Stimulated activated CD4-positive, alpha-beta T cell treated with anti-CD3 and anti-CD28 coated beads, Interleukin-4, amount 100 ng/mL, for 1 hour (primary cell): ENCODE measurements at places on chromosomes 7 and 10.

GRCh38 chr7:83015916-83016315 lies 146.8 kb downstream of the PCLO start:
- DNase-seq = no peak

DNA sequence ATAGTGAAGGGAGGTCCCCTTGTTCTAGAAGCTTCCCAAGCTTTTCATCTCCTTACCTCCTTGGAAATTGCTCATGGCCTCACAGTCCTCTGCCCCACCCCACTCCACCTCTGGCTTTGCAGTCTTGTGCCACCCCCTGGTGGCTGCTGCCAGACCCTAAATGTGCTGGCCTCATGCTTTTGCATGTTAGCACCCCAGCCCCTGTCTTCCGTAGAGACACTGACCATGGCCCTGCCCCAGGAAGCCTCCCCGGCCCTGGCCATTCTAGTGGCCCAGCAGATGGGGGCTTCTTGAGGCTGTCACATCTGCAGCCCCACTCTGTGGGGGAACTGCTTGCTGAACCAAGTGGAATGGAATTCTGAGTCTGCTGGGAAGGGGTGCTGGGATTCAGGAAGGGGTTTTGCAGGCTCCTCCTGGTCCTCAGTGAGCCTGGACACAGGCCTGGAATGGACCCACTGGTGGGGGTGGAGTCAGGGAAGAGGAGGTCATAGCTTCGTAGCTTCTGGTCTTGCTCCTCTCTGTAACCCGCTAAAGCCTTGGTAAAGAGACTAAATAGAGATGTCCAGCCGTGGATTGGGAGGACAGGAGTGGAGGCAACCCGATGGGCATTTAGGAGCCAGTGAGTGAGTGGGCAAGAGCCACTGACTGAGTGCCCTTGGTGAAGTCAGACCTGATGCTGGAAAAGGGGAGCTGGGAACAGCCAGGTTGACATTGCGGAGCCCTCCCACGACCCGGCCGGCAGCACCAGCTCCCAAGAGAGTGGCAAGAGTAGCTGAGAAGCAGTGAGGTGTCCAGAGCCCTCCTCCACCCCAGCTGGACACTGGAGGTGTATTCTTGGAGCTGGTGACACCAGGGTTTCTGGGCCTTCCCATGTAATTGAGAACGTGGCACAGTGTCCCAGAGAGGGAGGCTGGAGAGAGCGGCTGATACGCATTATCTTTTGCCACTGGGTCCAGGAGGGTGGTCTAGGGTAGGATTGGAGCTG lies 20.9 kb downstream of the RAMP3 start:
- no peak for DNase-seq

- no peak for DNase-seq
These were observed 123.6 kb downstream of the CCSER2 start for GRCh38 chr10:84452003-84452402.

- DNase-seq = no peak
These were observed 183.7 kb upstream of the KLF14 start for GRCh38 chr7:130917669-130918128.

DNA sequence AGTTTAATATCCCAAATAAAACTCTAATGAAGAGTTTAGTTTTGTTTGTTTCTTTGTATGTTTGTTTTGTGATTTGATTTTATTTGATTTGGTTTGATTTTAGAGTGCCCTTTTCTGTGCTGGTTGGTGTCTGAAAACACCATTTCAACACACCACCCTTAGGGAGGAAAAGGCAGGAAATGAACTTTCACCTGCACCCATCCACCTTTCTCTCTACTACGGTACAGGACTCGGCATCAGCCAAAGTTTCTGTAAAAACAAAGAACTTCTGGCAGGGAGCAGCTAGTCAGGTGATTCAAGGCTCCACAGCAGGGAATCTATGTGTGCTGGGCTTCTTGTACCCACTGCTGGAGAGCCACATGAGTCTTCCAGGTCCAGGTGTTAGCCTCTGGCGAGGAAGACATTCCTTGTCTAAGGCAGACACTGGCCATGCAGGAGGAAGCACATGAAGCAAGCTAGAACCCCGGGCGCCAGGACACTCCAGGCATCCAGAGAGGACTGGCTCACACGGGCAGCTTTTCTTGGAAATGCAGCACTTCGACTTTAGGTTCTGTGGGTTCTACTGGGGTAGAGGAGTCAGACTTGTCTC lies 22.1 kb upstream of the STK17A start:
- no peak for DNase-seq

DNA sequence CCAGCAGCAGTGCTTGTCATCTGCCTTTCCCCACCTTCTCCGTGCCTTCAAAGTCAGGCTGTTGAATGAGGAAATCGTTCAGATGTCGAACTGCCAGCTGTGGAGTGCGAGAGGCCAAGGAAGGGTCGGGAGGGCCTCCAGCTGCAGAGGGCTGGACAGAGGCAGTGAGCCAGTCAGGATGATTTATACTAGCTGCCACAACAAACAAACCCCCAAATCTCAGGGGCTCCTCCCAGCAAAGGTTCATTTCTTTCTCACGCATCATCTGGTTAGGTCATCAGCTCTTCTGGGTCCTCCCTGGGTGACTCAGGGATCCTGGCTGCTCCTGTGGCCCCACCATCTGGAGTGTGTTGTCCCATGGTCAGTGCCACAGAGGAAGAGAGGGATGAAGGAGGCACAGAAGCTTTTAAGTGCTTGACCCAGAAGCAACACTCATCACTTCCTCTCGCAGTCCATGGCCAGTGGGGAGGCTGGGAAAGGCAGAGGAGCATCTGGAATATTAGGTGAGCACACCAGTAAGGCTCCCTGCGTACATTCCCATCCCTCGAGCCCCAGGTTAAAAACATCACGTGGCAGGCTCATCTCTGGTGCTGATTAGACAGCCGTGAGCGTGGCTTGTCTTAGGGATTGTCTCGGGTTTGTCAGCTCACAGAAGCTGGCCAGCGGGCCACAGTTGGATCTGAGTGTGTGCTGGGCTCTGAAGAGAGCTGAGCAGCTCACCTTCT lies 140.7 kb downstream of the RGS10 start:
- no peak for DNase-seq

GRCh38 chr7:117562759-117563158 lies 82.9 kb downstream of the CFTR start:
- no peak for DNase-seq

DNA sequence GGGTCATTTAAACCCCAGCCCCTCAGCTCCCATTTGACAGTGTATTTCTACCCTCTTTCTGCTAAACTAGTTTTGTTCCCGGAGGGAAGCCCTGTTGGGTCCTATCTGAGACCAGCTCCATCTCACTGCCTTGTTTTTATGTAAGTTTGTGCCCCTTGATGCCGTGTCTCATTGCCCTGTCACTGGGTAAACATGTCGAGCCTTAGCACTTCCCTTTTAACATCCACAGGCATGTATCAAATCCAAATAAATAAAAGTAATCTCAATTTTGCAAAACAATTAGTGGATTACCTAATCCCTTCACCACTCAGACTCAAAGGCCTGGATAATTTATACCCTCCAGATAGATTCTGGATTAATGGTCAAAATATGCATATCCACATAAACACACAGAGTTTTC lies 115.7 kb downstream of the CACNA2D1 start:
- DNase-seq = no peak

DNA sequence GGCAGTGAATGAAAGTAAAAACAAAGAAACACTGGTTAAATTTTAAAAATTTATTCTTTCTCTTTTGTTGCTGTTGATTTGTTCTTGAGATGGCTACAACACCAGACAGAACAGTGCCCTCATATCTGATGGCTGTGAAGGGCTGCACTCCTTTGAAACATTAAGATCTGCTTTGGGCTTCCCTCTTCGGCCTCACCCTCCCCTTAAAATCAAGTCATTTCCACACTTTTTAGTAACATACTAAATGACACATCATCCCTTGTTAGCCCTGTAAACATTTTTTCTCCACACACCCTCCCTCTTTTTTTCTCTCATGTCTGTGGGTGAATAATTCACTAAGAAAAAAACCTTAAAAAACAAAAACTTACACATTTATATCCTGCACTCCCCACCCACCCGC lies 16.4 kb downstream of the IRF5 start:
- no peak for DNase-seq

DNA sequence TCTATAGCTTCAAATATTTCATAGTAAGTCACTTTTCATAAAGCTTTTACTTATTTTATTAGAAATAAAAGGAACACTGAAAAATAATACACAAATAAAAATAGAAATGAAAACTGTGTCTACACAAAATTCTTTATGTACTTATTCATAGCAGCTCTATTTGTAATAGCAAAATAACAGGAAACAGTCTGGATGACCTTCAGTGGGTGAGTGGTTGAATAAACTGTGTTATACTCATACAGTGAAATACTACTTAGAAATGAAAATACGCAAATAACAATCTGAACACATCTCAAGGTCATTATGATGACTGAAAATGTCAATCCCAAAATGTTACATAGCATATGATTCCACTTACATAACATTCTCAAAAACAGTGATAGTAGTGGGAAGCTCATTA lies 138.7 kb upstream of the PCLO start:
- DNase-seq = no peak

GRCh38 chr10:95451150-95451549 lies 110.0 kb downstream of the SORBS1 start:
- no peak for DNase-seq

DNA sequence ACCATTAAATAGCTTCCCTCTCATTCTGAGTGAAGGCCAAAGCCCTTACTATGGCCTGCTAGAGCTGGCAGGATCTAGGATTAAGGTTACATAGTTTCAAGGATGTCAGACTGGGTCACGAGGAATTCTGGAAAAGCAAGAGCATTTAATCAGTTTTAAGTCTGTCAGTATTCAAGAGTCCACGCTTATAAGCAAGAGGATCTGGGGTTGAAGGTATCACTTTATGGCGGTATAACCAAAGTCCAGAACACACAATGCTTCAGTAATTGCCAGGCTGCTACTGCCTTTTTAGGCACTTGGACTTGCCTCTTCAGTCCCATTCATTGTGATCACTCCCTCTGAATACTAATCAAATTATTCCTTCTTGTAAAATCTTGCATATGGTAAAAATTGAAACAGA lies 101.0 kb downstream of the HBP1 start:
- no peak for DNase-seq

- DNase-seq = no peak
These were observed 197.3 kb upstream of the PLXNA4 start for GRCh38 chr7:132773527-132773956.

DNA sequence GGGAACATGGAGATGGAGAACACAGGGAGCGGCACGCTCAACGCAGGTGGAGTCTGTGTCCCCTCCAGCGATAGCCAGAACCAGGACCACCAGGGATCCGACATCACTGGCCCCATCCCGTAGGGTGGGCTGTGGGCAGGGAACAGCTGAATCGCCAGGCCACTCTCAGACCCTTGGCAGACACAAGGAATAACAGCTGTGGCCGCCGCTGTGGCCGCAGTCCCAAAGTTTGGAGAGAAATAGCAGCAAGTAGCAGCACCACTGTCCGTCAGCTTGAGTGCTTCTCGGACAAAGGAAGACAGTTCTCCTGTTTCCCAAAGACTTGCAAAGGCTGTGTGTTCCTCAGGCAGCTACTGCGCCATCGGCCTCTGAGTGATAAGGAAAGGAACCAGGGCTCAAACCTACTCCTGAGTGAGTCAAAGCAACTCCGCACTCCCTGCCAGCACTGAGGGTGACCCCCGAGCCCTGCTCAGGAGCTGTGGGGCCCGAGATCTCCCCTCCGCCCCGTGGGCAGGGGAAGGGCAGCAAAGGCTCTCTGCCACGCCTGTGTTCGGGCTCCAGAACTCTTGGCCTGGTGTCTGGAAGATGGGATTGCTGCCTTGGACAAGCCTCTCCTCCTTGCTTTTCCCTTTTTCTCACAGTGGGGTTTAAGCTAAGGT lies 82.3 kb upstream of the FAM20C start:
- DNase-seq = no peak

GRCh38 chr10:110378533-110379108 lies 73.9 kb upstream of the SMNDC1 start:
- no peak for DNase-seq

DNA sequence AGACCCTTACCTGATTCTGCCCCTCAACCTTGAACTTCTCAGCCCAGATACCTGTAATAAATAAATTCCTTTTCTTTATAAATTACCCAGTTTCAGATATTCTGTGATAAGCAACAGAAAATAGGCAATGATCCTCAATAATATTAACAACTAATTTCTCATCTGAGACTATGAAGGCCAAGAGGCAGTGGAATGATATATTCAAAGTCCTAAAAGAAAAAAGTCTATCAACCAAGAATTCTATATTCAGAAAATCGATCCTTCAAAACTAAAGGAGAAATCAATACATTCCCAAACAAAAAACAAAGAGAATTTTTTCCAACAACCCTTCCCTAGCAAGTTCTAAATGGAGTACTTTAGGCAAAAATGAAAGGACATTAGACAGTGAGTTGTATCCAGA lies 279.6 kb downstream of the PTPRN2 start:
- DNase-seq = no peak

DNA sequence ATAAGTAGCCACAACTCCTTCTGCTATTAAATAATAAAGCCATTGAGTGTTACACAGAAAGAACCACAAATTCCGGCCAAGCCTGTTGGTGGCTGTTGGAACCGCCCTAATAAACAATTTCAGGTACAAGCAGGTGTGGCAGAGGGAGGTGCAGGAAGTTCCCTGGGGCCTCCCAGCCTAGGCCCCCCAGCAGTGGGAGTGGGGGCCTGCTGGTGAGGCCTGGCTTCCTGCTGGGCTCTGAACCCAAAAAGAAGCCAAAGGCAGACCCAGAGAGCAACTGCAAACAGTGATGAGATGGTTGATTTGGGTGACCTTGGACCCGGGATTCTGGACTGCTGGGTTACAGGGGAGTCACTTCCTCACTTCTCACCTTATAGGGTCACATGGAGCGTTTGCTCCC lies 21.0 kb upstream of the LMTK2 start:
- no peak for DNase-seq

GRCh38 chr7:5793361-5794072 lies 12.1 kb upstream of the RNF216 start:
- no peak for DNase-seq

DNA sequence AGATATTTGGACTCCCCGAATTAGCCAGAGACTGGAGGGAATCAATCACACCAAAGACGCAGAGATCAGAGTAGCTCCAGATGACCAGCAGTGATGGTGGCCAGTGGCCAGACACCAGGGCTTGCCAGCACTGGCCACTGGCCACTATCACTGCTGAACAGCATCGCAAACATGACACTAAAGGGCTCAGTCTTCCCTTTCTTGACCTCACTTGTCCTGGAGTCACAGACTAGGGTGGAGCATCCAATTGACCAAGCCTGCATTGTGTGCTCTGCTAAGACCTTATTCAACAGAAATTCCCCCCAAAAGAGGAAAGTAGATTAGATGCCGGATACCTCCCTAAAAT lies 234.7 kb downstream of the CREB5 start:
- DNase-seq = no peak

DNA sequence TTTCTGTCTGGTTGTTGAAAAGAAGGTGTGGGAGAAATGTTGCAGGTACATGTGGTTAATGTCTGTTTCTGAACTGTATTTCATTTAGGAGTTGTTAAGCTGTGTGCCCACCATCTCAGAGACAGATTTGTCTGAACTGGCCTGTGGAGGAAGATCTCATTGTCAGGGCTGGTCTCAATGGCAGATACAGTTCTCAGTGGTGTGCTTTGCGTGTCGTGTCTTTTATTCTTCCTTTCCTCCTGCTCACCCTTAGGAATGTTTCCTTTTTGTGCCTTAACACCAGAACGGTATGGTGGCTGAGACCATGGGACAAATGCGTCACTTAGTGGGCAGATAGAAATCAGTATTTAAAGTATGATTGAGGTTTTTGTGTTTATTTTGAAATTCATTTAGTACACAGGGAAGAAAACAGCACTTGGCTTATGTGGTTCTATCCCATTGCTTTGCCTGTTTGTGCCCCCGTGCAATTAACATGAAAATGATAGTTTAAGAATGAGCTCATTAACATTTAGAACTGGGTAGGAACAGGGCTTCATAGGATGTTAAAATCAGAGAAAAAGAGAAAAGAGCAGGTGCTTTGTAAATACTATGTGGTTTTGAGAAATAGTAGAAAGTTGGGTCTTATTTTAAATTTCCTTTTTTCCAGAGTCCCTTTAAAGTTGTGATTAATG lies 112.6 kb downstream of the AUTS2 start:
- DNase-seq = no peak
